Endothelial cell of umbilical vein (primary cell): ENCODE measurements at places on chromosomes 13 and 19.

GRCh38 chr19:51272183-51272810 lies 21.4 kb downstream of the SIGLECL1 start:
- DNase-seq: no peak

- DNase-seq: no peak
Measured at GRCh38 chr19:46812977-46813838, 24.8 kb upstream of the SLC1A5 start.

DNA sequence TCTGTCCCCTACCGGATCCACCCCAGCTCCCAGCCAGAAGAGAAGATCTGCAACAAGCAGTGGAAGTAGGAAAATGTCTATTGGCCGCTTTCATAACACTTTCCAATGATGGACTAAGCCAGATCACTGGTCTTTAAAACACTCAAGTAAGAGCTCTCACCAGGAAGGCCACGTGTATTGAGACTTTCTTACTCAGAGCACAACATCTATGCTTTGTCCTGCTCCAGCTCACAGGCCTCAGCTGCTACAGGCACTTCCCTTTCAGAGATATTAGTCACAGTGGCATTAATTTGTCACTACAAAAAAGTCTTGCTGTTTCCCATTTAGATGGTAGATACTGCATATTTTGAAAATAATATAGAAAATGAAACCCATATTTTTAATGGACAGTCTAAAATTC lies 164.2 kb downstream of the ABCC4 start:
- peak; percentile 64 for DNase-seq

- DNase-seq: no peak
Measured at GRCh38 chr13:30416471-30416870, 5.8 kb upstream of the UBE2L5 start.

- DNase-seq: no peak
Measured at GRCh38 chr13:44120043-44120442, 240.3 kb downstream of the LACC1 start.

DNA sequence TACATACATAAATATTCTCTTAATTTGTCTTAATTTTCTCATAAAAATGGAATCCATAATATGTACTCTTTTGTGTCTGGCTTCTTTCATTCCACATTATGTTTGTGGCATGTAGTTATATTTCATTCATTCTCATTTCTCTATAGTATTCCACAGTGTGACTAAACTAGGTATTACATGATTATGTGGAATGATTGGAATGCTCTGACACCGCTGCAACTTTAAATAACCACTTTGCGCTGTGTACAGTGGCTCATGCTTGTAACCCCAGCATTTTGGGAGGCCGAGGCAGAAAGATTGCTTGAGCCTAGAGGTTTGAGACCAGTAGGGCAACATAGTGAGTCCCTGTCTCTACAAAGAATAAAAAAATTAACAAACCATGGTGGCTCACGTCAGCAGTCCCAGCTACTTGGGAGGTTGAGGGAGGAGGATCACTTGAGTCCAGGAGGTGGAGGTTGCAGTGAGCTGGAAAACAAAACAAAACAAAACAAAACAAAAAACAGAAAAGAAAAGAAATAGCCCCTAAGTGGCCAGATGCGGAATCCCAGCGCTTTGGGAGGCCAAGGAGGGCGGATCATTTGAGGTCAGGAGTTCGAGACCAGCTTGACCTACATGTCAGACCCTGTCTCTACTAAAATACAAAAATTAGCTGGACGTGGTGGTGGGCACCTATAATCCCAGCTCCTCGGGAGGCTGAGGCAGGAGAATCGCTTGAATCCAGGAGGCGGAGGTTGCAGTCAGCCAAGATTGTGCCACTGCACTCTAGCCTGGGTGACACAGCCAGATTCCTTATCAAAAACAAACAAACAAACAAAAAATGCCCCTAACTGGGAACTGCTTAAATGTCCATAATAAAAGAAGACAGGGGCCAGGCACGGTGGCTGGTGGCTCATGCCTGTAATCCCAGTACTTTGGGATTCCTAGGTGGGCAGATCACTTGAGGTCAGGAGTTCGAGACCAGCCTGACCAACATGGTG lies 8.0 kb upstream of the SAE1 start:
- no peak for DNase-seq
